Frontal cortex (tissue), 4 donors: ENCODE measurements at places on chromosomes 7 and 10. TPM values are rescaled to one million over a fixed set of nuclear protein-coding genes. Genes with fewer than 3 reads are reported as not detected.

- peak; percentile 78 for DNase-seq
Measured at GRCh38 chr7:150974468-150975391, 3.4 kb downstream of the KCNH2 start.

DNA sequence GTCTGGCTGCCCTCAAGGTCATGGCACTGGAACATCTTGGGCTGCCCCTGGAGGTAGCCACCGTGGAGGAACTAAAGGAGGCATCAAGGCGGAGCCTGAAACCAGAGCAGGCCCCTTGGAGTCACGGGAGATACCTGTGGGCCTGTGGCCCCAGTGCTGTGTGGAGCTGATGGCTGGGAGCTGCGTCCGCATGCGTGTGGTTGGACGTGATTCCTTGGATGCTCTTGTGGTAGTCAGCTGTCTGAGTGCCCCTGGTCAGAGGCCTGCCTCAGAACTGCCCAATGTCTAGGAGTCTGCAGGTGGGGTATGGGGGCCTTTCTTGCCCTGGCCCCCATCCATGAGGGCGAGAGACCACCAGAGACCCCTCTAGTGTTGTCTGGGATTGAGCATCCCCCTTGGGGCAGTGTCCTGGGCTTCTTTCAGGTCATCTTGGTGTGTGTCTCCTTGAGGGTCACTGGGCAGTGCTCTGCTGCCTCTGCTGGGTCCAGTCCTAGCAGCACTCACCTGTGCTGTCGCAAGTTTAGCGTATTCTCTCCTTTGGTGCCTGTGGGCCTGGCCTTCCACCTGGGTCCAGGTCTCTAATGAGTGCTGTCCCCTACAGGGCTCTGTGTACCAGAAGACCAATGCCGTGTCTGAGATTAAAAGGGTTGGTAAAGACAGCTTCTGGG, 8.1 kb downstream of the PGAM2 start:
- no peak for DNase-seq

- DNase-seq, result no peak
Measured at GRCh38 chr7:156942708-156943090, 6.8 kb upstream of the NOM1 start.

GRCh38 chr7:158077934-158078910, 509.4 kb downstream of the PTPRN2 start:
- DNase-seq, result no peak

SFTPA1 gene
- total RNA-seq, result not detected

DNA sequence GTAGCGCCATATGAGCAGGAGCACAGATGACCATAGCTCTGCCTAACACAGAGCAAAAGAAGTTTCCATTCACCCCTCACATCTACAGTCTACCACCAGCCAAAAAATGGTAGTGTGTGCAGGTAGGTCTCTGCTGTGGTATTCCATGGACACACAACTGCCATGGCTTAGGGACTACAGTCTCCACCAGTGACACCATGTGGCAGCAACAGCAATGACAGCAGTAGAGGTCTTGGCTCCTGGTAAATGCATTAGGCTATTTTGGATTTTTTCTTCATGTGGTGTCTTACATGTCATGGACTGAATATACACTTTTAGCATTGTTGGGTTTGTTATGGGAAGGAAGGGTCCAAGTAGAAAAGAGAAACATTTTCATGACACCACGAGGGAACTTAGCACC, 70.1 kb upstream of the CABCOCO1 start:
- DNase-seq, result no peak

- DNase-seq, result no peak
Measured at GRCh38 chr7:115965236-115965635, 65.3 kb downstream of the TFEC start.
